NCI-H2081 treated with DMSO at 0.1 percent for 48 hours (cell line): ENCODE measurements at places on chromosomes 1 and 21.
A peak's percentile ranks its signal among the peaks of the same experiment; 100 is the strongest.

- no peak for DNase-seq
Measured at GRCh38 chr1:10714337-10715114, 81.9 kb downstream of the CASZ1 start.

GRCh38 chr1:171716616-171717015, 25.2 kb downstream of the VAMP4 start:
- DNase-seq = no peak

DNA sequence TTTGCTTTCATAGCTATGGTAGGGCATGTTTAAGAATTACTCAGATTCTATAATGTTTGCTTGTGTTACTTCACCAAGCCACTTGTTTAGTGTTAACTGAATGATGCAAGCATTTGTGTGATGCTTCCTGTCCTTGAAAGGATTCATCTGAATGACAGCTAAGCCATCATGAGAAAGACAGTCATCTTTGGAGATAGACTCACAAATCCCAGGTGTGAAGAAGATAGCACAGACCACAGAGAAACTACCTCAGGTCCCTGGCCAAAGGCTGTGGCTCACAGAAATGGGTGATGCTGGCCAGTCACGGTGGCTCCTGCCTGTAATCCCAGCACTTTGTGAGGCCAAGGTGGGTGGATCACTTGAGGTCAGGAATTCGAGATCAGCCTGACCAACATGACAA, 321.4 kb downstream of the DPYD start:
- no peak for DNase-seq

DNA sequence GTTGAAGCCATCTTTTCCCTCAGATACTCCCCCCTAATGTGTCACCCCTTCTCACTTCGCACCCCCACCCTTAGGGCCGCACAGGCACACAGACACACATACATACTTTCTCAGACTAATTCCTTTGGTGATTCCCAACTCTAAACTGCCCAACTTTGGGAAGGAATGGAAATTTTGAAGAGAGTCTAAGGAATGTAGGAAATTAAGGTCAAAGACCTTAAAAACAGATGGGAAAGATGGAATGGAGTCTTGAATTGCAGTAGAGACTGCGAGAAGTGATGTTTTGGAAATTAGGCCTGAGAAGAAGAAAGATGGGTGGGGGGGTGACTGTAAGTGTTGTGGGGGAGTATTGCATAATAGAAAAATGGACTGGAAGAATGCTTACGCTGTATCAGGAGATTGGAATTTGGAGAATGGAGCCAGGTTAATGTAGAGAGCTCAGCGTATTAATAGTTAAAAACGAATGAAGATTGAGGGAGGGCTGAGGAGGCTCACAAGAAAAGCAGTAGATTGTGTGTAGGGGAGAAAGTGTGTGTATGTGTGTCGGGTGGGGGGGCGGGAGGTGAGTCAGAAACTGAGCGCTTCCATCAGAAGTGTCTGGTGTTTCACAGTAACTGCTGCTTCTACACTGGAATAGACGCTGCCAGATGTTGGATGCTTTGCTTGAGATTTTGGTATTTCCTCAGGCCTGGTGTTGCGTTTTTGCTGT, 1.7 kb downstream of the PIP5K1A start:
- no peak for DNase-seq

DNA sequence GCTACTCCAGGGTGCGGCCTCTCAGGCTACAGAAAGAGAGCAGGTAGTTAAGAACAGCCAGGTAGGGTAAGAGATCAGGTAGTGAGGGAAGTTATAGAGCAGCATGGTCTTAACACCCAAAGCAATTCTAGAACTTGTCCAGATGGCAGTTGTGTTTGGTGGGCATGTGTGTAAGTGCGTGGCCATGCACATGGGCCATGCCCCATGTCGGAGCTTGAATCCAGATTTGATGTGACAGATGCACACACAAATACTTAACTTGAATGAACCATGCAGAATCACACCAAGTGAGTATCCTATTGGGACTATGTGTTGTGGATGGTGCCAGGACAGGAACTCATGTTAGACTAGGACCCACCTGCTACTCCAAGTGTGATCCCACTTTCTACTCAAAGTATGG, 145.7 kb upstream of the HMGB4 start:
- DNase-seq = no peak

DNA sequence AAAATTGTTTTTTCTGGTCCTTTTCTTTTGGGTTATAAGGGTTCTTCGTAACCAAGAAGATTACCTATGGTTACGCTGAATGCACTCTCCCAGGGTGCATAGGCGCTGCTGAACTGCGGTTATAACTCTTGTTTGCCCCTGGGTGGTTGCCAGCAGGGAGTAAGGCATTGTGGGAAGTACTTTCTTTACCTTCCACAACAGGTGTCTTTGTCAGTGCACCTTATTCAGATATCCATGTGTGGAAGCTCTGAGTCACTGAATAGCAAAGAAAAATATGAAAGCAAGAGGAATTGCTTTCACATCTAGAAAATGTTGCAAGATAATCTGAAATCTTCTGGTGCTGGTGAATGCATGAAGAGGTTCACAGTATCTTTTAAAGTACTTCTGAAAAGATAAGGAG, 124.4 kb upstream of the CACYBP start:
- peak; percentile 88 for DNase-seq

DNA sequence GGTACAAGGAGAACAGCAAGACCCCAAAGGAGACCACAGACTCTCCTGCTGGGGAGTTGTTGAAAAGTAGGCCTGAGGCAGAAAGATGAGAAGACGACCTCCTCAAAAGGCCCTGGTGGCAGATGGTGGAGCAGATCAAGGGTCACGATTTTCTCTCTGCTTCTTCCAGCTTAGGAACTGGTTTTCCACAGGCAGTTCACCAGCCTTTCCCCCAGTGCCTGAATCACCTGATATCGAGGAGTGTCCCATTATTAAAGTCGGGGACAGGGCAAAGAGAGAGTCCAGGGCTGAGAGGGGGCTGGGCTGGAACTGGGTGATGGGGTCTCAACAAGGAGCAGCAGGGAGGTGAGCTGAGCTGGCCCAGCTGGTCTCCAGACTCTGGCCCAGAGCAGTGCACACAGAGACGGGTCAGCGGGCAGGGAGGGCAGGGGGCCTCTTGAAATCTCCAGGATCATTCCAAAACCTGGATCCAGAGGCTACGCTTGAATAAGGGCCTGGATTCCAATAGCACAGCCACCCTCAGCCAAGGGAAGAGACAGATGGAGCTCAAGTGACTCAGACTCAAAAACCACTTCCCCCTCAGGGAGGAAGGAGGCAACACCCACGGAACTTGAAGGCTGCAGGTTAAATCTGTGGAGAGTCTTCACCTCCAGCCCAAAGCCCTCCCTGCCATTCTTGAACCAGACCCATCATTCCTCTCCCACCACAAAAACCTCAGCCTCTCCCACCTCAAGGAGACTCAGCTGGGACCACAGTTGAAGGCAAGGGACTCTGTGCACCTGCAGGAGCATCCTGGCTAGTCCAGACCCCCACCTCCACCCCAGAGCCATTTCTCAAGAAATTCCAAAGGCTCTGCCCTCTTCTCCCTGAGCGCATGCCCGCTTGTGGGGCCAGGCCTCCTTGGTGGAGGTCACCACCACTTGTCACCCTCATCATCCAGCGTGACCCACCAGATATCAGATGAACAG, at the start of gene S100A5:
Gene S100A5, minus strand, starts transcription at position 541 of the 968 bp plus-strand sequence. CDS start 743 bp downstream, outside the sequence.
- no peak for DNase-seq

DNA sequence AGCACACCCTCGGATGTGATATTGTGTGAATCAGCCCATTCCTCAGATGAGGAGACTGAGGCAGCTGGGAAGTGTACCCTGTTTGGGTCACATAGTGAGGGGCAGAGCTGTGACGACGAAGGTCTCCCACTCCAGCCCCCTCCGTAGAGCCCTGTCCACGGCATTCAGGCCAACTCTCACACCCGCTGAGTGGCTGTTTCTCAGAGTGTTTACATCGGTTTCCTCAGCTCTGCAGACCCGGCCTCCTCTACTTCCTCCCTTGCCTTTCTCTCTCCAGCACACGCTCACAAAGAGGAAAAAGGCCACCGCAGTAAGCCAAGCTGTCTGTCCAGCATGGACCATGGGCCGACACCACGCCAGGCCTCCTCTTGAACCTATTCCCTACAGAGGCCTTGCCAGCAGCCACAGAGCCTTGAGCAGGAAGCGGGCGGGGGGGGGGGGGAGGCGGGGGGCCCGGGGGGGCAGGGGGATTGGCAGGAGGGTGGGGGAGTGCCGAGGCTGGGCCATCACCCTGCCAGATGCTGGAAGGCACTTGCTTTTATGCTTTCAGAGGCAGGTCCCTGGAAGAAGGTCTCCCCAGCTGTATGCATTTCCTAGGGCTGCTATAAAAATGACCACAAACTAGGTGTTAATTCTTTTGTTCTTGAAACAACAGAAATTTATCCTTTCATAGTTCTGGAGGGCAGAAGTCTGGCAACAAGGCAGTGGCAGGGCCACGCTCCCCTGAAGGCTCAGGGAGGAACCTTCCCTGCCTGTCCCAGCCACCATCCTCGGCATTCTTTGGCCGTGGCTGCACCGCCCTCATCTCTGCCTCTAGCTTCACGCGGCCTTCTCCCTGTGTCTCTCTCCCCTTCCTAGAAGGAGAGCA, 178.4 kb downstream of the PSMG1 start:
- DNase-seq = no peak

GRCh38 chr1:66761221-66761620, 9.0 kb downstream of the DYNLT5 start:
- no peak for DNase-seq

GRCh38 chr1:150560576-150561253, 11.5 kb downstream of the ADAMTSL4 start:
- DNase-seq = peak; percentile 82

GRCh38 chr1:81142099-81142826, 658.5 kb upstream of the ADGRL2 start:
- DNase-seq = no peak

GRCh38 chr1:30447701-30448100, 275.7 kb downstream of the MATN1 start:
- DNase-seq = no peak

GRCh38 chr1:229068270-229068987, 202.5 kb upstream of the RAB4A start:
- no peak for DNase-seq

DNA sequence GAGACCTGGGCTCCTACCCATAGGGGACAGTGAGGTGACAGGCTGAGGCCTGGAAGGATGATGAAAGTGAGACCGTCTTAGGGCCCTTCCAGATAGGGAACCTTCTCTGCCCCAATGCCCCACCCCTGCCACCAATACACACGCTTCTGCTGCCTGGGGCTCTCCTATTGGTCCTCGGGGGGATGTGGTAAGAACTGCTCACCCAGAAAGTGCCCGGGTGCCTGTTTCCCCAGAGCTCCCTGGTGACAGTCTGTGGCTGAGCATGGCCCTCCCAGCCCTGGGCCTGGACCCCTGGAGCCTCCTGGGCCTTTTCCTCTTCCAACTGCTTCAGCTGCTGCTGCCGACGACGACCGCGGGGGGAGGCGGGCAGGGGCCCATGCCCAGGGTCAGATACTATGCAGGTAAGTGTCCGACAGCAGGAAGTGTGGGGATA, 948 bp downstream of the SEMA4A start:
- no peak for DNase-seq

GRCh38 chr1:224373008-224373590, 16.4 kb downstream of the CNIH4 start:
- DNase-seq = no peak

DNA sequence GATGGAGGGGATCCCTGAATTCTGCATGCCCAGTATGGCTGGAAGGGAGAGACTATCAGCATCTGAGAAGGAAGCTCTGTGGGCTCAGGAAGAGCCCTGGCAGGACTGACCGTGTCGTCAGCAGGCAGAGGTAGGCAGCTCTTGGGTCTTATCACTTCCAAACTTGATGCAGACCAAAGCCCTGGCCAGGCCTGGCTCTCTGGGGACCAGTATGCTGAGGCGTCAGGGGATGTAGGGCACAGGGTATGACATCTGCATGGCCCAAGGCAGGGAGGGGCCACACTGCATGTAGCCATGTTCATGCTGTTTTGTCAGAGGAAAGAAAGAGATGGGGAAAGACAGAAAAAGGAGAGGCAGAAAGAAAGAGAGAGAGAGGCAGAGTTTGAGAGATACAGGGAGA, 6.3 kb downstream of the FGR start:
- no peak for DNase-seq

DNA sequence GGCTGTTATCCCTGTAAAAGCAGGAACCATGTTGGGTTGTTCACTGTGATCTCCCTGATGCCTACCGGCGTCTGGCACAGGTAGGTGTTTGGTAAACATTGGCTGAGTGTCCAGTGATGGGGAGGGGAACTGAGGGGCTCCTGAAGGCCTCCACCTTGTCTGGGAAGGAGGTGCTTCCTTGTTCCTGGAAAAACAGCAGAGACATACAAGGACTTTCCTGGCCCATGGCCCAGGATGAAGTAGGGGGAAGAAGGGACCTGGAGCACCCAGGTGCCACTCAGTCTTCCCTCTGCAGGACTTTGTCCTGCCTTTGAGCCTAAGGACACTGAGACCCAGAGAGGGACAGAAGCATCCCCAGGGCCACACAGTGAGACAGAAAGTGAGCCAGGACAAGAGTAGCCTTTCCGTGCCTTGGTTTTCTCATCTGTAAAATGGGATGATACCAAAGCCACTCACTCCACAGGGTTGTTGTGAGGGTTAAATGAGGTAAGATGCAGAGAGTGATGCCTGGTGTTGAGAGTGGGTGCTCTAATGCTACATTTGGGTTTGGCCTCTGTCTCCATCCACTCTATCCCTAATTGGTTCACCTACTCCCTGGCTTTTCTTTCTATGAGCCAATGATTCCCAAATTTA, 6.1 kb upstream of the HEYL start:
- DNase-seq = no peak

DNA sequence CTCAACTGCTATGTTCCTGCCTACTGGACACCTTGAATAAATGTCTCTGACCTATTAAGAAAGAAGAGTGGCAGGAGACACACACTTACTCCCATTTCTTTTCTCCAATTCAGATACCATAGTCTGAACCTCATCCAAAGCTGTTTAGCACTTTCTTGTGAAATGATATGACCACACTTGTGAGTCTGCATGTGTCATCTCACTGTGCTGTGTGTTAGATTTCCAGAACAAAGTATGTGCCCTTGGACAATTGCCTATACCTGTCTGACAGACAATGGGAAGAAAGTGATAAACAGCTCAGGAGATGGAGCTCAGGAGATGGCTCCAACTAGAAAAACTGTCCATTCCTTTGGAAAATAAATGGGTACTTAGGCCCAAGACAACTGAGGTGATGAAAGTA, 48.4 kb downstream of the USP48 start:
- DNase-seq = no peak
